ENCODE measurements at places on chromosomes 2 and 18.

DNA sequence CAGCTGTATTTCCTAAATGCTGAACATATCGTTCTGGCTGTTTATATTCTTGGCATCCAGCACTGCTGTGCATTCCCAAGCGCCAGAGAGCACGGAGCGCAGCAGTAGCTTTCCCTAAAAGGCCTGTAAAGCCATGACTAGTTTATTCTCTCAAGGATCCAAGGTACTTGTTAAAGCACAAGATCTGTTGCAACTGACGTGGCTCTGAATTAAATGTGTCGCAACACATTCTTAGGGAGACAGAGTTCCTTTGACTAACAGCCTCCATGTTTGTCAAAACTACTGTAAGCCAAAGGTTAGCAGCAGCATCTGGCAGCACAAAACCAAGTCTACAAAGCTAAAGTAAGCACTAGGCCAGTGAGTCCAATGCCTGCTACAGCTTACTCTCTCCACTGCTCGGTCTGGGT is 188.6 kb upstream of the FN1 start:
- DNase-seq = no peak

GRCh38 chr18:3855966-3856365 is 406.0 kb downstream of the TGIF1 start:
- DNase-seq = no peak

DNA sequence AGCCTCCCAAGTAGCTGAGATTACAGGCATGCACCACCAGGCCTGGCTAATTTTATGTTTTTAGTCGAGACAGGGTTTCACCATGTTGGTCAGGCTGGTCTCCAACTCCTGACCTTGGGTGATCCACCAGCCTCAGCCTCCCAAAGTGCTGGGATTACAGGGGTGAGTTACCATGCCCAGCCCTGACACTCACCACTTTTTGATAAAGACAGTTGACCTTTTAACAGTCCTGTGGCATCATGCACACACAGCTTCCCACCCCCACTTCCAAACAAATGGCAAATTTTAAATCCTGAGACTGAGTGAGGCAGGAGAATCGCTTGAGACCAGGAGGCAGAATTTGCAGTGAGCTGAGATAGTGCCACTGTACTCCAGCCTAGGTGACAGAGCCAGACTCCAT is 6.2 kb upstream of the DNAJB2 start:
- DNase-seq = no peak

GRCh38 chr2:10947005-10947440 is 35.3 kb downstream of the KCNF1 start:
- no peak for DNase-seq

- DNase-seq = no peak
Measured at GRCh38 chr2:121483846-121484245, 46.8 kb upstream of the RNU4ATAC start.

GRCh38 chr2:112661656-112662305 is 16.0 kb downstream of the SLC20A1 start:
- no peak for DNase-seq

- DNase-seq = no peak
Measured at GRCh38 chr2:37230581-37230980, 815 bp downstream of the CEBPZ start.

GRCh38 chr18:26819046-26819445 is 46.5 kb downstream of the AQP4 start:
- no peak for DNase-seq

DNA sequence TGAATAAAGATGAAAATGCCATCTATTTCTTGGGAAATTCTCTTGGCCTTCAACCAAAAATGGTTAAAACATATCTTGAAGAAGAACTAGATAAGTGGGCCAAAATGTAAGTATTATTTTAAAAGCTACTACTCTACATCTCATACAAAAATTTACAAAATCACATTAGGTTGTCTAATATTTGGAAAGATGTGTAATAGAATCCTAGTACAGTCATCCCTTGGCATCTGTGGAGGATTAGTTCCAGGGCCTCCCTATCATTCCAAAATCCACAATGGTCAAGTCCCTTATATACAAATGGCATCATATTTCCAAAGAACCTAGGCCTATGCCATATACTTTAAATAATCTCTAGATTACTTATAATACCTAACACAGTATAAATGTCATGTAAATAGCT is 41.2 kb downstream of the KYNU start:
- no peak for DNase-seq

DNA sequence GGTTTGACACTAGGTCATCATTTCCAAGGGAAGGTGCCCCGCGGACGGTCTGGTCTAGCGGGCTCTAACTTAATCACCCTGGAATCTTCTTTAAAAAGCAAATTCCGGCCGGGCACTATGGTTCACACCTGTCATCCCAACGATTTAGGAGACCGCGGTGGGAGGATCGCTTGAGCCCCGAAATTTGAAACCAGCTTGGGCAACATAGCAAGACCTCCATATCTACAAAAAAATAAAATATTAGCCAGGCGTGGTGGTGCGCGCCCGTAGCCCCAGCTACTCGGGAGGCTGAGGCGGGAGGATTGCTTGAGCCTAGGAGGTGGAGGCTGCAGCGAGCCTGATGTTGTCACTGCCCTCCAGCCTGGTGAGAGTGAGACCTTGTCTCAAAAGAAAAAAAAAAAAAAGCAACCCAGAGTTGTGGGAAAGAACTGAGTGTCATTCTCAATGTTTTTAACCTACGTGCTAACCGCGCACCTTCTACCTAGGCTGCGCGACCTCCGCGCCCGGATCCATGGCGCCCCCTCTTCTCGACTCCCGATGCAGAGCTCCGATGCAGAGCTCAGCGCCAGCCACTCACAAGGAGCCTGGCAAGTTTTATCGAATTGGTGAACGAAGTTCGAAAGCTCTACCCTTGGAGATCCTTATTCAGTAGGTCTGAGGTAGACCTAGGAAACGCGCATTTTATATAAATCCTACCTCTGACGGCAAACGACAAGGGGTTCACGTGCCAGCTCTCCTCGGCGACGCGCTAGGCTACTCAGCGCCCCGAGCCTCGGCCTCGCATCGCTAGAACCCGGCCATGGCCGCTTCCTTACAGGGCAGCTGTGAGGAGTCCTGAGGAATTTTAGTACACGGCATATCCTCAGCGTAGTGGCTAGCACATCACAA is 888 bp upstream of the TWSG1 start:
- DNase-seq = no peak

DNA sequence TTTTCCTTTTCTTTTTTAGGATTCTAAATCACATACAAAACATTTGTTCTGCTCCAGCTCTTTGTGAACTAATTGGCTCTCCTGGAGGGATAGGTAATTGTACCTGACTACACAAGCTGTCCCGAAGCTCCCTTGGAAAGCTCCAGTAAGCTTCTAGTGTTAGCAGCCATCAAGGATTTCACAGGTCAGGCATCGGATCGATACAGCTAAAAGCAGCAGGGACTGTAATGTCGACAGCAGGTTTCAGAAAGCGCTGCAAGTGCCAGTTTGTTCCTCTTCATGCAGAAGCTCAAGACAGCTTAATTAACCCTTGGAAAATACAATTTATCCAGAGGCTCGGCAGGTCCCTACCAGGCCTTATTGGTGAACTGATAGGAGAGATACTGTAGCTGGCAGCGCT is 87.2 kb upstream of the VRK2 start:
- DNase-seq = no peak

GRCh38 chr2:7377916-7378569 is 460.8 kb downstream of the RNF144A start:
- no peak for DNase-seq

DNA sequence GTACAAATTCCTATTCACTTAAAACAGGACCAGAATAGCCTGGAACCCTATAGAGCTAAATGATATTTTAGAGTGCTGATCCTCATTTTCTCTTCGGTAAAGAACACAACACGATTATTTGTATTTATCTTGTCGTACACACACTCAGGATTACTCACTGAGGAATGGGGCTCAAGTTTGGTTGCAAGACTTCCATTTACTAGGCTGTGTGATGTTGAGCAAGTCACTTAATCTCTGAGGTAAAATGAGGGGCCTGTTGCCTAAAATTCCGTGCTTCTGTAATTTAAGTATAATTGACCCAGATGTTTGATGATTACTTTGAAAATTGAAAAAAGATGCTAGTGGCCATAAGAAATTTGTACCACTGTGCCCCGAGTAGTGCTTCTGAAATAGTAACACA is 42.6 kb upstream of the MAP4K3 start:
- no peak for DNase-seq
